Activated CD4-positive, alpha-beta T cell treated with anti-CD3 and anti-CD28 coated beads for 48 hours (primary cell): ENCODE measurements at places on chromosomes 11 and 22.

DNA sequence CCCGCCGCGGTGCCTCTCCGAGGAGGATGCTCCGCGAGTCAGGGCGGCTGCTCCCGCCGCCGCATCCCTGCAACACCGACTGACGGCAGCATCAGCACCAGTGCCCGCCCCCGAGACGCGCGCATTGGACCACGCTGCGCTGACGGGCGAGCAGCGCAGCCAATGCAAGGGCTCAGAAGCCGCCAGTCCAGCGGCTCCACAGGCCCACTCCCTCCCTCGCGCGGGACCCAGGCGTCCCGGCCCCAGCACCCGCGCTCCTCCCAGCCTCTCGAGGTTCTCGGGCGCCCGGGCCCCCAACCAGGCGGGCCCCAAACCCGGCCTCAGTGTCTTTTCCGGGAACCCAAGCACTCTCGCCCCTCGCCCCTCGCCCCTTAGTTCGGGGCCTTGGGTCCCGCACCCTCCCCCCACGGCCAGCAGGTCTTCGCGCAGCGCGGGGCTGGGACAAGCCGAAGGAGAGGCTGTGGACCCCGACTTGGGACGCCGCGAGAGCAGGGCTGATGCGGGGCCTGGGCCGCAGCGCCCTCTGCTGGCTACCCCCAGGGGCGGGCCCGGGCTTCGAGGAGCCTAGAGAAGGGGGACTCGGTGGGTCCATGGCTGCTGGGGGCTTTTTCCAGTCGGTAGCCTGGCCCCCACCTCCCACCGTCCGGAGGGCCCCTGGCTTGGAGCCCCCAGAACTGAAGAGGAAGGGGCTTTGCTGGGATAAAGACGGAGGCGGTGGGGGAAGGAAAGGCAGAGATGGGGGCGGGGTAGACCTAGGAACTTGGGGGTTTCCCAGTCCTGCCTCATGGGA lies at the start of gene NRXN2:
Gene NRXN2 (minus strand): TSS at position 81 of the 790 bp plus-strand sequence. CDS start 9,498 bp downstream, outside the sequence.
- peak; percentile 91 for DNase-seq

GRCh38 chr22:24068377-24068680 lies 57.2 kb downstream of the CABIN1 start:
- DNase-seq = no peak

- DNase-seq = peak; percentile 36
Measured at GRCh38 chr22:42116848-42117424, 13.7 kb downstream of the CYP2D6 start.

GRCh38 chr11:100929377-100929776 lies 200.2 kb downstream of the PGR start:
- no peak for DNase-seq

DNA sequence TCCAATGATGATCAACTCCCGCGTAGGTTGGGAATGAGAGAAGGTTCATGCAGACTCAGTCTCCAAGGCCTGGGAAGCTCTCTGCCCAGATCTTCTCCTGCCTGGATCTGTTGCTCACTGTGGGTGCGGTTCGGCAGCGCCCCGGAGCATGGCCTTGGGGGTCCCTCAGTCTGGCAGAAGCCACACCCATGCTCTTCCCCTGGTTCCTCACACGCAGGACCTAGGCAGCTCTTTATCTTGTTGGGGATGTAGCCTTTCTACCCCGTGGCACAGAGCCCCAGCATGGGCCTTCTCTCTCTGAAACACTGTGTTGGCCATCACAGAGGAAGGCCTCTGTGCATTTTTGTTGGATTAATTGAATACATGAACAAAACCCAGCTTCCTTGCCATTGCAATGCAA lies 1461.6 kb downstream of the BRD1 start:
- no peak for DNase-seq

DNA sequence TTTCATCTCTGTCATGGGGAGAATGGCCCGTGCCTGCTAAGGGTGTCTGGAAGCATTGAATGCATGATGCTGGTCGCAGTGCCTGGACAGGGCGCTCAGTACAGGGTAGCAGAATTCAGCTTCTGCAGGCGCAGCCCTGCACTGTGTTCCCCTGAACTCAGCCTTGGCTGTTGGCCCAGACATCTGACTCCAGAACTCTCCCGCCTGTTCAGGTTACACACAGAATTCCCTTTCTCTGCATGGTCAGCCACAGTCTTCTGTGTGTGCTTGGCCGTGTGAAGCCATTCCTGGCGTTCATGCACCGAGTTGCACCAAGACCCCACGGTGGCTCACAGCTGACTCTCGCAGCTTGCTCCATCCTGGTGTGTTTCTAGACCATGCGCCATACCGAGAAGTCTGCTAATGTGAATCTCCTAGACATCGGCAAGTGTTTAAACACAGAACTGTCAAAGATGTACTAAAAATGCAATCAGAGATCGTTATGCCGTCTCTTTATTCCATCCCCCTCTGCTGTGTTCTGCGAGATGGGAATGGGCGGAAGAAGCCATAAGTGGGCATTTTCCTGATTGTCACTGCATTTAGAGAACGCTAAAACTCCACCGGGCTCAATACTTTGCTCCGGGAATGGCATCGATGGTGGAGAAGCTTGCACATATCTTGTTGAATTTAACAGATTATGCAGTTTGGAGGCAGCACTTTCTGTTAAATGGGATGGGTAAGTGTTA lies 55.6 kb downstream of the MPPED1 start:
- no peak for DNase-seq

DNA sequence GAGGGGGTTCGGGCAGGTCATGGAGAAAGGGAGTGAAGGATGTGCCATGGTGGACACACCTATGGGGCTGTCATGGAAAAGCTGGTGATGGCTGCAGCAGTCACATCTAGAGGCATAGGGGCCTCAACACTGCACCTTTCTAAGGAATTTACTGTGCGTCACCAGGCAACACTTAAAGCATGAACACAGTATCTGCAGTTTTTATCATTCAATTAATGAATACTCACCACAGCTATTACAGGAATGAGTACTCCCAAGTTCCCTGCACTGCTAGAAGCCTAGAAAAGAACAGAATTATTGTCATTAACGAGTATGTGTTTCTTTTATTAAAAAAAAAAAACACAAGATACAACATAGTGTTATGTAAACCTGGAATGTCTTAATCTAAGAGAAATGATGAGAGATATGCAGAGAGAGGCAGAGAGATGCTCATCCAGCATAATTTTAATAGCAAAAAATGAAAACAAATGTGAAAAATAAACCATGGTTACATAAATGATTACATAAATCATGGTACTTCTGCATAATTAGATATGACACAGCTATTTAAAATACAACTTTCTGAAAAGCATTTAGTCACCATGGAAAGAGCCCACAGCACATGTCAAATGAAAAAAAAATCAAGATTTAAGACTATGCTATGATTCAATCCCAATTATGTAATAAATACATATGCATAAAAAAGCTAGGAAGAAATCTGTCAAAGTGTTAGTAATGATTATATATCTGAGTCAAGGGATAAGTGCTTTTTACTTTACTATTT lies 19.2 kb downstream of the SERPIND1 start:
- no peak for DNase-seq

DNA sequence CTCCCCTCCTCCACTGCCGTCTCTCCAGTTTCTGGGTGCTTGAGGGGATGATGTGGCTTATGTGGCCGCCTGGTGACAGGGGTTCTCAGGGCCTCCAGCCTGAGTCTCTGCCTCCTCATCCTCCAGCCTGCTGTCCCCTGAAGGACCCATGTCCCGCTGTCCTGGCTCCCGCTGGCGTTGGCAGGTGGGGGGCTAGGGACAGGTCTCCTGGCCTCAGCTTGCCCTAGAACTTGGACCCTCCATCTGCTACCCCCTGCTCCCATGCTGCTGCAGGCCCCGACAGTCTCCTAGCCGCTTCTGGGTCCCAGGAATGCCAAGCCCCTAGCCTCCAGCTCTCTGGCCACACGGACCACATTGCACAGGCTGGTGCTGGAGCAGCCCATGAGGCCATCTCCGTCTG lies 13.9 kb upstream of the CELSR1 start:
- DNase-seq = no peak

- DNase-seq = no peak
Measured at GRCh38 chr22:49586244-49586748, 241.4 kb downstream of the BRD1 start.

DNA sequence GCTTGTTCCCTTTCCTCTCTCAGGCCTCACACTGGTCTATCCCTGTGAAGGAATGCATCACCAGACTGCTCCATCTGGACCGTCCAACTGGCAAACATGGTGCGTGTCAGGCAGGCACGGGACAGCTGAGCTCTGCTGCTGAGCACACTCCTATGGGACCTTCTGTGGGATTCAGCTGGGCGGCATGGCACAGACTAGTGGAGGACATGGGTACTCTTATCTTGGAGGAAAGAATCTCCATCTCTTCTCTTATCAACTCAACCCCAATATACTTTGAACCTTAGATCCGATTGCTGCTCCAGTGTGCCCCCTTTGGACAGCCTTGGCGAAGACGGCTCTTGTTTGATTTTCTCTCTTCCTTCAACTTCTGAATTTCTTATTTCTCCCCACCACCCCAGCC lies 593.6 kb downstream of the ETS1 start:
- DNase-seq = peak; percentile 6

- no peak for DNase-seq
Measured at GRCh38 chr11:64314146-64314804, 3.1 kb downstream of the TRMT112 start.
